ENCODE measurements at places on chromosomes 1 and 21.

- DNase-seq = peak; percentile 56
Measured at GRCh38 chr1:198943484-198944187, 304.8 kb downstream of the PTPRC start.

GRCh38 chr1:18644973-18645746 is 14.5 kb downstream of the PAX7 start:
- no peak for DNase-seq

DNA sequence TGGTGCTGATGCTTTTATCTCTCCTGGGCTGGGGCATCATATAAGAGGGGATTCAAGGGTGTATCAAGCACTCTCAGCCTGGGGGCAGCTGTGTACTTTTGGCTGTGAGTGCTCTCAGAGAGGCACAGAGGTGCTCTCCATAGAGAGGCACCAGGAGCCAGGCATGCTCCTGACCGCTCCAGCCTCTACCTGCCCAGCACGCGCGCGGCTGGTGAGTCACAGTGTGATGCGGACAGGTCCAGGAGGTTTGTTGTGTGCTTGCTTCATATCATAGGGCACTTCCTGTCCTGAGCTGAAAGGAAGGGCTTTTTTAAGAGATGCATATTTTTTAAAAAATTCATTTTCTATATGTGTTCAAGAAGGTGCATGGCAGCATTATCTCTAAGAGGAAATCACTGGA is 93.6 kb upstream of the BCAR3 start:
- no peak for DNase-seq

DNA sequence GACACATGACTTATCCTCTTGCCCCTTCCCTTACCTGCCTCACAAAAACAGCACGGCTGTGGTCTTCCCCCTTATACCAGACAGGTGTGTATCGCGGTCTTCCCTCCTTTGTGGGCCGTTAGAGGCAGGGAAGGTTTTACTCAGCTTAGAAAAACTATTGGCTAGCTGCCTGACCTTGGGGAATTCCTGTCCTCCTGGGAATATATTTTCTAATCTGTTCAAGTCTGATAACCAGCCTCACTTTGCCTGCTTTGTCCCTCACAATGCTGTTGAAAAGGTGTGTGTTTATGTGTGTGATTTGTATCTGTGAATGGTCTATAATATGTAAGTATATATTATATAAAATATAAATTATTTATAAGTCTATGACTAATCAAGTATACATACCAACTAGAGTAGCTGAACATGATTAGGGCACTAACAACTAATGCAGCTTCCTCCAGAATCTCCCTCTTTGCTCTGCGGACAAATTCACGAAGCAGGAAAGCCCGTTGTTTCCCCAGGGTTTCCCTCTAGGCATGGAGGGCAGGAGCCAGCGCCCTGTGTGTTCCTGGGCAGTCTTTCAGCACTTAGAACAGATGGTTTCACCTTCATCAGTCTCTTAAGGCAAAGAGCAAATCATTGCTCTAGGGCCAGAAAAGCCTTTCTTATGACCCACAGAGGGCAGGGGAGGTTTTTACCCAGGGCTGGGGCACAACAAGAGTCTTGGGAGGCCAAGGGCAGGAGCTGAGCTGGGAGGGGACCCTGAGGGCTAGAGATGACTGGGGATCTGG is 25.6 kb downstream of the SLC26A9 start:
- no peak for DNase-seq
